ENCODE measurements at places on chromosomes 3 and 15.

DNA sequence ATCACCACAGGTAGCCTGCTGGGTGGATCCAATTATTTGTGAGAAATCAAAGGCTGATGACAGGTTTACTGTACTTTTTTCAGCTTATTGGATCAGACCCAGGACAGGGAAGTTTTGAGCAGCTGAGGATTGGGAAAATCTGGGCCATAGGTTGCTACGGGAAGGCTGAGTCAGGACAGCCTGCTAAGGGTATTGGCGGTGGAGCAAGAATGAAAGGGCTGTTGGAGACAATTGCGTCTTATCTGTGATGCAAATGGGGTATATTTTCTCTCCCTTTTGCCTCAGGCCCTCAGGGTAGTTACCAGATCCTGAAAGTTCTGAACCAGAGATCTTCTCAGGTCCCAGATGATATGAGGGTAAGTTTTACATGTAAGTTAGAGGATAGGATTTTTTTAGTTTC, 317.7 kb downstream of the EDEM1 start:
- DNase-seq = no peak

DNA sequence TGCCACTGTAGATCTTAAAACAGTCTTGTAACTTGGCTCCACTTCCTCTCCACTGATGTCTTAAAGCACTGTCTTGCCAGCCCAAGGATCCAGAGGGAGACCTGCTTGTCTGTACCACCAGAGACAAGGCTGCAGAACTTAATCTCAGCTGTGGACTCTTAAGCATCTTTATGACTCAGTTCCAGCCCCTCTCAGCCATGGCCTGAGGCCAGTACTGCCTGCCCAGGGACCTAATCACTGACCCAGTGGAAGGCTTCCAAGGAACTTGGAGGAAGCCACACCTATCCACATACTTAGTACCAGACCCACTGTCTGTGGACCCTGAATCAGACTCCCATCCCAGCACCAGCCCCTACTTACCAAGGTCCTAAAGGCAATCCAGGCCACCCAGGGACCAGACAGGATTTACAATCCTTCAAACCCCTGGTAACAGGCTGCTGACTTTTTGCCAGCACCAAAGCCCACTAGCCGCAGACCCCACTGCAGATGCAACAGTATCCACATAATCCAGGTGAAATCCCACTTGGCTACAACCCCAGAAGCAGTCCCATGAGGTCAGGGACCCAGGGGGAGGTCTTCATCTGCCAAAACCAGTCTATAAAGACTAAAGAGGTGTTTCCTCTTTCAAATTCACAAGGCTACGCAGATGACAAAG, 41.9 kb upstream of the PRR20G start:
- DNase-seq = no peak

GRCh38 chr15:51004103-51004551, 90.6 kb downstream of the TNFAIP8L3 start:
- no peak for DNase-seq

- DNase-seq = no peak
Measured at GRCh38 chr3:54836871-54837270, 91.0 kb downstream of the LRTM1 start.

GRCh38 chr3:112610121-112610520, 30.8 kb downstream of the CCDC80 start:
- DNase-seq = no peak

GRCh38 chr15:59281699-59282098, 75.1 kb downstream of the LDHAL6B start:
- no peak for DNase-seq

- DNase-seq = no peak
Measured at GRCh38 chr3:24155276-24155675, 210.2 kb downstream of the NR1D2 start.

DNA sequence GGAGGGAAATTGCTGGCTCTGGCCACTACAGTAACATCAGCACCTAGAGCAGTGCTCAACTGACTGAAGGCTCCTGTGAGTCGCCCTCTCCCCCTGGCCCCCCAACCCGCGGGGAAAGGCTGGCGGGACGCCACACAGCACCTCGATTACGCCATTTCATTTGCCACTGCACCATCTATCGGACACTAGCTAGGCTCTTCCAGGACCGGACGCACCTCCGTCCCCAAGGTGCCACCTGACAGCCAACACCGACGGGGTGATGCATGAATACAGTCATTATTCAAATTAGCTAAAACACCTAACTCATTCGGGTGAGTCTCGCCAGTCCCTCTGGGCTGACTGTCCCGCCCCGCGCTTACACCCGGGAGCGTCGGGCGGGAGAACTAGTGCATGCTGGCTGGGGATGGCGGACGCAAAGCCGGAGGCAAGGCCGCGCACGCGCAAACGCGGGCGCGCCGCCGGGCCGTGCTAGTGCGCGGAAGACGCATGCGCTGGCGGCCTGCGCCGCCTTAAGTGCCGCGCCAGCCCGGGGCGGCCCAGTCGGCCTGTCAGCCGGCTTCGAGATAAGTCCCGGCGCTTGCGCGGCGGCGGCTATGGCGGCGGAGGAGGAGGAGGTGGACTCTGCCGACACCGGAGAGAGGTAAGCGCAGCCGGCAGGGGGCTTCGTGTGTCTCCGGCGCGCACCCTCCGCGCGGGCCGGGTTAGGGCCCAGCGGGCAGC, at the start of gene ABHD5:
Gene ABHD5, plus strand, starts transcription at position 539 of the 720 bp plus-strand sequence. Its CDS starts 55 bp downstream, at position 594.
- DNase-seq = peak; percentile 96

DNA sequence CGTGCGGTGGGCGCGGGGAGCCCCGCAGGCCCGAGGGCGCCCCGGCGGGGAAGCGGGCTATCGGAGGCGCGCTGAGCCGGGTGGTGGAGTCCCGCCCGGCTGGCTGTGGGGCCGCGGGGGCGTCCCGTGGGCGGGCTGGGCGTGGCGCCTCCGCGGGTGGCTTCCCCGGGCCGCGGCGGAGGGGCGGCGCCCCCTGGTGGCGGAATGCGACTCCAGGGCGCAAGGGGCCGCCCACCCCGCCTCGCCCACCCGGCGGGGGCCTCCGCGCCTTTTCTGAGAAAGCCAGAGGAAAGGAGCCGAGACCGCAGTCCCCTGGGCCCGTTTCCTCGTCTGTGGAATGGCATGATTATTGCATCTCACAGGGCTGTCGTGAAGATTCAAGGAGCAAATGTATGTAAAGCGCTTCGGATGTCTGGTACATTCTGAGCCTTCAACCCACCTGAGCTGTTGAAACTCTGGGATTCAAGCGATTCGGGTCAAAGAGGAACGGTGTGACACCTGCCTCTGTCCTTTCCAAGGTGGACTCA, 31.9 kb upstream of the RAB6B start:
- DNase-seq = peak; percentile 77

GRCh38 chr15:70358871-70359647, 261.3 kb upstream of the TLE3 start:
- DNase-seq = no peak

DNA sequence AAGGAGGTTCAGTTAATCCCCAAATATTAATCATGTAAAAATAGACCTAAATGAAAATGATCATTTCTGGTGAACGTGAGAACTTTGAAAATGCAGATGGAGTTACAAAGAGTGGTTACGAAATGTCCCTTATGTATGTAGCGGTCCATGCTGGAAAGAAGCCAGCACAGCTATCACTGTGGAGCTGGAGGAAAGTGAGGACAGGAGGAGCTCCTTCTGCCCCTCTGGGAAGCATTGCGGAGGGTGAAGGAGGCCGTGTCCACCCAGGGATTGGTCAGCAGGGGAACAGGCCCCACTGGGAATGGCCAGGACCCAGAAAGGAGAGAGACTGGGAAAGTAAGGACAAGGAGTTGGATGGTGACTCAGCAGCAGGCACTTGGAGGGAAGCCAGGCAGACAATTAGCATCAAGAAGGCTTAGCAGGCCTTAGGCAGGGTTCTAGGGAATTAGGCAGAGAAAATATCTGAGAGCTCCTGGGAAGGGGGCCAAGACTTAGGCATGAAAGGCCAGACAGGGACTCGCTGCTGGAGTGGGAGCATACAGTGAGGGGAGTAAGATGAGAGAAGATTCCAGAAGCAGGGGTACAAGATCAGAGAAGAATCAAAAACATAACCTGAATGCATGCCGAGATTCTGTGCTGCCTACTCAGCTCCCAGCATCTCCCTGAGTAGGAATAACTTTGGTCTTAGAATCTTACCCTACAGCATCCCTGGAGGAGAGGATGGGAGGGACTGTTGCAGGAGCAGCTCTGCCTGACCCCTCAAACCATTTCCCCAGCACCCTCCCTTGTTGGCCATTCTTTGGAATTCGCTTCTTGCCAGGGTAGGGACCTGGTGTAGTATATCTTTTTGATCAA, 171.0 kb upstream of the UMPS start:
- DNase-seq = peak; percentile 89

GRCh38 chr15:67660446-67660845, 117.9 kb downstream of the MAP2K5 start:
- no peak for DNase-seq

- DNase-seq = no peak
Measured at GRCh38 chr3:126855374-126855773, 127.5 kb upstream of the PLXNA1 start.

GRCh38 chr3:49794926-49795905, 4.5 kb downstream of the CDHR4 start:
- DNase-seq = no peak

DNA sequence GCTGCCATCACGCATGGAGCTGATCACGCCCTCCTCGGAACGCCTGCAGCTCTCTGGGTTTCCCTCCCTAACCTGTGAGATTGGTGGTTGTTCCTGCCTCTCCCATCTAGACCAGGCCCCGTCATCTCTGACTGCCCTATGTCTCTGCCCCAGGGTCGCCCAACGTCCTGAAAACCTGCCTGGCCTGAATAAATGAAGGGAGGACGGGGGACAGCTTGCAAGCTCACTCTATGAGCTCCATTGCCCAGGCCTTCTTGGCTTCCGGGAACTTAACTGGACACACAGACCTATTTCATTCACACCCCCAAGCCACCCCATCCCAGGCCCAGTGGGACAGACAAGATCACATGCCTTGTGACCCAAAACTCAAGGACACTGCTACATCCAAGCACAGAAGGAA, 274.2 kb downstream of the XXYLT1 start:
- no peak for DNase-seq

- peak; percentile 48 for DNase-seq
Measured at GRCh38 chr3:182710557-182711157, 82.6 kb upstream of the ATP11B start.

DNA sequence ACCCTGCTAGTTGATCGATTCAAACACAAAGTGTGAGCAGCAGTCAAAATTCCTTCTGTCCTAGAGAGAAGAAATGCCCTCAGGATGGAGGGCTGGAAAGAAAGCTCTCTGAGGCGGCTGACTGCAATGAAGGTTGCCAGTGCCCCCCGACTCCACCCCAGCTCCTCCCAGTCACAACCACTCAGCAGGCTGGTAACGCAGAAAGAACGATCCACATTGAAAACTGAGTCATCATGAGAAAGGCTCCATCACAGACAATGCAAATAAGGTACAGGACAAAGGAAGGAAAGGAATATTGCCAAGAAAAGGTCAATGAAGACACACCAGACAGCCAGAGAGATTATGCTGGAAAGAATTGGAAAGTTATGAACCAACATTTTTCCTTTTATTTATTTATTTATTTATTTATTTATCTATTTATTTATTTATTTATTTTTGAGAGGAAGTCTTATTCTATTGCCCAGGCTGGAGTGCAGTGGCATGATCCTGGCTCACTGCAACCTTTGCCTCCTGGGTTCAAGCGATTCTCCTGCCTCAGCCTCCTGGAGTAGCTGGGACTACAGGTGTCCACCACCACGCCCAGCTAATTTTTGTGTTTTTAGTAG, 17.4 kb upstream of the VGLL4 start:
- no peak for DNase-seq

DNA sequence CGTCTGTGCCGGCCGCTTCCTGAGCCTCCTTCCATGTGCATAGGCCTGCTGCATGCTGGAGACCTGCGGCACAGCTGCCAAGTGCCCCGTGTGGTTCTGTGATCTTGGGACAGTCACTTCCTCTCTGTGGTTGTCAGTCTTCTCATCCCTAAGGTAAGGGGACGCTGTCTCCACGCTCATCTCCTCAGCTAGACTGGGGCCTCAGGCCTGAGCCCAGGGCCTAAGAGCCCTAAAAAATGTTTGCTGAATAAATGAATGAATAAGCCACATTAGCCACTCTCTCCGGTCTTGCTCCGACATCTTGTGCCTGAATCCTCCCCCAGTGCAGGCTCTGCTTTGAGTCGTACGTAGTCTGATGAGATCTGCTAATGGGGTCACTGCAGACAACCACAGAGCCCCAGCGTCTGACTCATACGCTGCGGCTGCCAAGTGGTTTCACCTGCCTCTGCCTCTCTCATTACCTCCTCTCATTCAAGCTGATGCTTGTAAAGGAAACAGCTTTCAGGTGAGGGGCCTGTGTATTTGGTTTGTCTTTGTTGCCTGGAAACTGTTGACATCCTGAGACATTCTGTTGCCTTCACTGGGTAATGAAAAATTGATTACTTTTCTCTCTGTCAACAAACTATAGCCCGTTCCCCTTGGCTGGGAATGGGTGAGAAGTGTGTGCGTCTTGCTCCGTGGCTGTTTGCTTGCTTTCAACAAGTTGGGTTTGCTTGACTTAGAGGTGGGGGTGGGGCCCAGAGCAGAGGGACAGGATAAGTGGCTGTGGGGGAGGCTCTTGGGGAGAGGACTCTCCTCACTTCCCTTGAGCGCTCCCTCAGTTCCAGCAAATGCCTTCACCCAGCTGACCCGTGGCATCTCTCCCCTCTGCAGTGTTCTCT, 15.9 kb downstream of the RPLP1 start:
- peak; percentile 92 for DNase-seq

GRCh38 chr3:126167566-126167965, 12.8 kb downstream of the ALDH1L1 start:
- no peak for DNase-seq

DNA sequence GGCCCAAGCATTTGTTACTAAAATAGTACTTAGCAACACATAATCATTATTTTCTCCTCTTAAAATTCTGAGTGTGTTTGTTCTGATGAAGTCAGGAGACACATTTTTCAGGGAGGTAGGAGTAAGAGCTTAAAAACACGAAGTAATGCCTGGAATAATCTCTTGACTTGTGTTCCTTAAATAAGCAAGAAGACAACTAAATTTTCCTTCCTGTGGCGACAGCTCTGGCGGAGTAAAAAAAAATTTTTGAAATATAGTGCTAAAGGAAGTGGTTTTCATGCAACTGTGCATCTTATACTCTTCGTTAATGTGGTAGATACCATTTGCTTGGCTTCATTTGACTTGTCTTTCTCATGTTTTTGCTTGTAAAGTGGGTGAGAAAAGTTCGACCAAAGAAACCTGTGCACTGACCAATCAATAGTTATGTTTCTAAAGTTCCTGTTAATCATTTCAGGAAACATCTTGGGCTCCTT, 11.1 kb upstream of the MBNL1 start:
- DNase-seq = no peak

DNA sequence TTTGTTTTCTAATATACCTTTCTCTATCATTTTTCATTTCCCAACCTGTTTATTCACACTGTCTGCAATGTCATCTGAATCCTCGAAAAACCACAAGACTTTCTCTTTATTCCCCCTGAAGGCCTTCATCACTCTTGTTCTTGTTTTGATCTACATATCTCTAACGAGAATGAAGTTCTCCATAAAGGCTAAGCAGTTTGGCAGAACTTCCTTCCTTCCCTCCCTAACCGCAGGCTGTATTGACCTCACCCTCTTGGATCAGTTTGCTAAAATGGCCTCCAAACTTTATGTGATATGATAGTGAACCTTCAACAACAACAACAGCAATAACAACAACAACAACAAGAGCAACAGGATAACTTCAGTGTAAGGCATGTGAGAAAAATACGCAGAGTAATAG, 392.8 kb downstream of the TIGIT start:
- no peak for DNase-seq
